ENCODE measurements at places on chromosomes 6 and 20.

DNA sequence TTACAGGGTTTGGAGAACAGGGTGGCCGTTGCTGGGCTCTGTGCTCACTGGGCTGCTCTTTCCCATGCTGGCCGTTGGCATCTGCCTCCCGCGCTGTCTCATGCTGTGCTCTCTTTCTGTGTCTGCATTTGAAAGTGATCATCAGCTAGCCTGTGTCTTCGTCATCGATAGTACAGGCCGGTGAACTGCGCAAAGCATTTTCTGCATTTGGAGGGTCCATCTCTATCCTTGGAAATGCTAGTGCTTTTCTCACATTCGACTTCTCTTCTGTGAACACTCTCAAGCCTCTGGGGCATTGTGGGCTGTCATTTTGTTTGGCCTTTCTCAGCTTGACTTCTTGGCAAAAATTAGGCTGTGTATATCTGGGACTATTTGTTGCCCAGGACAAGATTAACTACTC is 6.8 kb upstream of the SNHG17 start:
- DNase-seq: no peak

- DNase-seq: no peak
Observed at GRCh38 chr6:45420083-45420908, 42.6 kb upstream of the SUPT3H start.

- no peak for DNase-seq
Observed at GRCh38 chr20:33650753-33651561, 11.2 kb upstream of the C20orf144 start.

GRCh38 chr6:10316373-10316721 is 98.5 kb downstream of the TFAP2A start:
- peak; percentile 50 for DNase-seq

GRCh38 chr6:131383421-131384411 is 189.3 kb upstream of the ARG1 start:
- no peak for DNase-seq

Measured in HEK293T (cell line).